ENCODE measurements at places on chromosomes 6 and 20.

DNA sequence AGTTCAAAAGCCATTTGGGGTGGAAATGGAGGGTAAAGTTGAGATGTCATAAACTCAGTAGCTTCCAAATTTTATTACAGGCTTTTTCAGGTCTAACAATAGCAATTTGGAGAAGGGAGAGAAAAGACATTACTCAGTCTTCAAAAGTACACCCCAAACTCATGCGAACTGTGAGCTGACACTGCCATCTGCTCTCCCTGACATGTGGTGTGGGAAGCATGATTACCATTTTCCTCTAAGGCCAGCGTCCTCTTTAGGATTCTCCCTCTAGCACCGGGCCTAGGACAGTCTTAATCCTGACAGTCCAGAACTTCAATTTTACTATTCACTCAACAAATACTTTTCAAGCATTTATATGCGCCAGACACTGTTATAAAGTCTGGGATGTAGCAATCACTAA is 536.0 kb upstream of the JARID2 start:
- DNase-seq, result no peak

GRCh38 chr20:1565461-1565860 is 8.0 kb upstream of the SIRPD start:
- no peak for DNase-seq

DNA sequence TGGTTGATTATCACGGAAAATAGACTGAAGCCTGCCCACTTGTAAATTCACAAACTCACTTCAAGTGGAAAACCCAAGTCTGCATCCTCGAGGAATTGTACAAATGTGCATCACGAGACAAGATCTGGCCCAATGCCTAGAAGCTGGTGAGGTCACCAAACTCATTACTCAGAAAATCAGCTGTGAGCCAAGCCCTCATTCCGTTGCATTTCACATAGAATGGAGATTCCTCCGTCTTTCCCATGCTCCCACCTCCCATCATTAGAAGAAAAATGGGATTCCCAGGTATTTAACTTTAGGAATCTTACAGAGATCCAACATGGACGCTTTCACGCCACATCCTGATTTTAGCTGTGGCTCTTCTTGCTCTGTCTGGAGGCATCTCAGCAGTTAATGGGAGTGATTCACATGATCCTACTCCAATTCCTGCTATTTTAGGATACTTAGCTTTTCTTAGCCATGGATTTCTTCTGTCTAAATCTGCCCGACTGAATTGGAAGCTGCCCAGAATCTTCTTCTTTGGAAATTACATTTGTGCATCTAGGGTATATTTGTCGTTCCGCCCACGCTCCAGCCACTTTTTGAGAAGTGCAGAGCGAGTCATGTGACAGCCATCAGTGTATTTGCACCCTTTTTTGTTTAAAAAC is 68.7 kb upstream of the STMND1 start:
- DNase-seq, result peak; percentile 92

- DNase-seq, result no peak
Observed at GRCh38 chr6:125747589-125748405, 1.6 kb upstream of the HEY2 start.

DNA sequence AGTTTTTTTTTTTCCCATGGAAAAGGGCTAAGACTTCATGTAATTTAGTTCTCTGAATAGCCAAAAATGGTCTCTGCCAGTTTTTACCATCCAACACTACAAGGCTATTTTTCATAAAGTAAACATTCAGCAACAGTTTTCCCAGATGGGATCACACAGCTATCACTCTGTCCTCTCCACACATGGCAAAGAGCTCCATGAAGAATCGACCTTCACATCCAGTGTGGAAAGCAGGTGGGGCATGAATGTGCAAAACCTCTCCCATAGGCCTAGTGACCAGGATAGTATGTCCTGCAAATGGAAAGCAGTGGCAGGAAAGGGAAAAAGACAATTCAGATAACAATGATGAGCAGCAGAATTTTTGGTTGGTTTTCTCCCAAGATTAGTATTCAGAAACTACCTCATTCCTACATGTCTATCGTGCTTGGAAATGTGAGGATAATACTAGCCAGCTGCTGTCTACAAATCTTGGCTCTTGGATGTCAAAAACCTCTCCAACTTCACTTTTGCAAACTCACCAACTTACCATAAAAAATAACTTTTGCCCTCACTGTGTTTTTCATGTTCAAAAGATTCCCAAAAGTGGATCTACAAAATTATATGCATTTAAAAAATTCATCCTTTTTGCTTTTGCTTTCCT is 159.7 kb upstream of the MCHR2 start:
- no peak for DNase-seq

DNA sequence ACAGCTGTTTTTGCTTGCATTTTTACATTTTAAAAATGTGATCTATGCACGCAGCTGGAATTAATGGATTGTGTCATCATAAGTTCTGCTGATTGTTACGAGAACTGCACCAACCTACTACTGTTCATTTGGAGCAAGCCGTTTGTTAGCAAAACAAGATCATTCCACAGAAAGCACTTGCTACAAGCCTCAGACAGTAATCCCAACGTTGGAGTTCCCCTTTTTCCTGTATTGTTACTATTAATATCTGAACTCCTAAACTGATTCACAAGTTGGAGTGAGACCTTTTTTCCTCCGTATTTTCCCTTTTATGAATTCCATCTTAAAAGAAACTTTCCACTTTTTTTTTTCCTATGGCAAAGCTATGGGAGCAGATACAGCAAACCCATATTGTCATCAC is 3.5 kb downstream of the TENT5A start:
- DNase-seq, result no peak

DNA sequence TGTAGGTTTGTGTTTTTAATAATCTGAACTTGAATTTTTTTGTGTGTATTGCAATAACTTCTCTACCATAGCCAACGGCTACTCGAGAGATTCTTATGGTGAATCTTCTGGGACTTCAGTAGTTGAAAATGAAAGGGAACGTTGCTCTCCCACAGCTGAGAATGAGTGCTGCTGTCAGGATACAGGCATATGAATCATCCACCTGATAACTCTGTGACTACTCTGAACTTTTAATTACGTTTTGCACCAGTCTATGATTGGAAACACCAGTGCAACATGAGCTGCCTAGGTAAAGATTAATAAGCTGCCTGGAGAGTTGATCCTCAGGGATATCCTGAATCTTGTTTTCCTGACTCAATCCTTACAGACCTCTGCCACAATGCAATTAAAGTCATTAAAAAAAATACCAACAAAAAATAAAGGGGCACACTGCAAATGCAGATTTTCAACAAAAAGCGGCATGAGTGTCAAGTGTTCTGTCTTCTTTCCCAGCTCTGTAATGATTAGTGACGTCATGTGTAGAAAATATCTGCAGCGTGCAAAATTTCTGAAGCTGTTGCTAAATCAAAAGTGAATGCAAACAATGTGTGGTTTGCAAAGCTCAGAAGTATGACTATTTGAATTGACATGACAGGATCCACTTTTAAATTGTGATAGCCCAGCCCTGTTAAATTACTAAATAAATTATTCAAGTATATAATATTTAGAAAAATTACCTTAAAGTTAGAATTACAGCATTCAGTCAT is 432.2 kb downstream of the HTR1B start:
- no peak for DNase-seq

DNA sequence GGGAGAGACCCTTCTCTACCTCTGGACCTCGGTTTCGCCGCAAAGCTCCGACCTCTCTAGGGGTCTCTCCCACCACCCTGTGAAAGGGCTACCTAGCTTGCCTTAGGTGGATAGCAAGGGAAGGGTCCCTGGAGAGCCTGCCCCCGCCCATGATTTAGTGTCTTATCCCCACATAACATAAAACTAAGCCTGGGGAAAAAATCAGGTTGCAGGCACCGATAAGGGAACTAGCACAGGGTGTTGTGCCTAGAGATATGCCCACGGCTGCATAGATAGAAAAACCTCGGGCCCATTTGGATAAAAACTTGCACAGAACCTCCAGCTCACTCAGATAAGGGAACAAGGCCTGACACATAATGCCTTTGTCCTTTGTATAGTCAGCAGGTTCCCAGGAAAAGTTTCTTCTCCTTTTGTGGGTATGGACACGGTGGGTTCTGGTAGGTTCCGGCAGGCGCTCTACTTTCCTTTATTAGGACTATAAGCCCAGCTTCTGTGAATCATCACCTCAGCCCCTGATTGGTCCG is 846 bp downstream of the ZSCAN31 start:
- no peak for DNase-seq

- no peak for DNase-seq
Observed at GRCh38 chr6:6455272-6455671, 133.2 kb upstream of the LY86 start.

GRCh38 chr20:33933469-33933909 is 60.2 kb upstream of the RALY start:
- peak; percentile 68 for DNase-seq

GRCh38 chr6:137099689-137100403 is 55.1 kb upstream of the IL20RA start:
- DNase-seq, result no peak

DNA sequence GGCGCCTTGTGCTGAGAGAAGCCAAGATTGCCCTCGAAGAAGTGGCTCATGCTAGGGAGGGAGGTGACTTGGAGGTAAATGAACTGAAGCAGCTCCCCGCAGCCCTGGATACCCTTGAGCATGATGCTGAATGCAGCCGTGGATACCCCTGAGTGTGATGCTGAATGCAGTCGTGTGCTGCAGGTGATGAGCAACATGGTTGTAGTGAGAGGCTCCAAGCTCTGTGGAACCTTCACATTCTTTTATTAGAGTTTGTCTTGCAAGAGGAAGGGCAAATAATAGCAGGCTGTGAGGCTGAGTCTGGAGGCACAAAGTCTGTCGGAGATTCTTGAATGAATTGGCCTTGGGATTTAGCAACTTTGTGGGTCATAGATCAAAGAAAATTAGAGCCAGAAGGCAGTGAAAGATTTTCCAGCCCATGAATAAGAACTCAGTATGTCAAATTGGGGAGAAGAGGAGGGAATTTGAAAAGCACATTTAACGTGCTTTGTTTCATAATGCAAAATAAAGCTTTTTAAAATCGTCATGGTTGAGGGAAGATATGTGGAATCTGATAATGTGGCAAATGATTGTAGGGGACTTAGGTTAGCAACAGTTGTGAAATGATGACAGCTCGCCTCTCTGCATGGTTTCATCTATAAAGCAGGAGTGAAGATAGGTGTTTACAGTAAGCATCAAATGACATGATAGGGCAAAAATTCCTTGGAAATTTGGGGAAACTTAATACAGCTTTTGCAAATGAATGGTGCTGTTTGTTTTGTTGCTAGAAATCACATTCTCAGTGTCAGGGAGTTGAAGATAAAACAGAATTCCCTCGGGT is 120.1 kb upstream of the TIAM2 start:
- DNase-seq, result no peak

GRCh38 chr6:163252061-163252591 is 162.4 kb upstream of the QKI start:
- DNase-seq, result no peak

DNA sequence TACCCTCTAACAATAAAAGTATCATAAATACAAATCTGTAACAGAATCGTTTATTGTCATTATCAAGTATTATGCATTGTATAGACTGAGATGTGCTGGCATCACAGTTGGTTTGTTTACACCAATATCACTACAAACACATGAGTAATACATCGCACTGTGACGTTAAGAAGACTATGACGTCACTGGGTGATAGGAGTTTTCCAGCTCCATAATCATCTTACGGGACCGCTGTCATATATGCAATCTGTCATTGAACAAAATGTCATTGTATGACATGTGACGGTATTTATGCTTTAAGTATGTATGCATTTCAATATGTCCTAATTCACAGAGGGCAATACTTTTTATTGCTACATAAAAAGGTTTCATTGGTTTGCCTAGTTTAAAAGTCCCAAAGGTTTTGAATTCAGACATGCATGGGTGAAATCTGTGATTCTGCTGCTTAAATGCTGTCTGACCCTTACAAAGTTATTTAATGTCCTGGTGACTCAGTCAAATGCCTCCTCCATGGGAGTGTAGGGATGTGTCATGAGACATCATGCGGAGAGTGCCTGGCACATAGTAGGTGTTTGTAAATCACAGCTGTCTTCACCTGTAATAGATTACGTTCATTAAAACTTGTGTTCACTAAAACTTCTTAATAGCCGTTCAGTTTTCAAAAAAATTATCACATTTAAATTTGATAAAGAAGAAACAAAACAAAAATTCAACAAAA is 160.7 kb upstream of the PDE10A start:
- DNase-seq, result no peak

- no peak for DNase-seq
Observed at GRCh38 chr6:99348288-99349170, 945 bp downstream of the FAXC start.

- no peak for DNase-seq
Observed at GRCh38 chr6:119040229-119040628, 38.2 kb downstream of the FAM184A start.

DNA sequence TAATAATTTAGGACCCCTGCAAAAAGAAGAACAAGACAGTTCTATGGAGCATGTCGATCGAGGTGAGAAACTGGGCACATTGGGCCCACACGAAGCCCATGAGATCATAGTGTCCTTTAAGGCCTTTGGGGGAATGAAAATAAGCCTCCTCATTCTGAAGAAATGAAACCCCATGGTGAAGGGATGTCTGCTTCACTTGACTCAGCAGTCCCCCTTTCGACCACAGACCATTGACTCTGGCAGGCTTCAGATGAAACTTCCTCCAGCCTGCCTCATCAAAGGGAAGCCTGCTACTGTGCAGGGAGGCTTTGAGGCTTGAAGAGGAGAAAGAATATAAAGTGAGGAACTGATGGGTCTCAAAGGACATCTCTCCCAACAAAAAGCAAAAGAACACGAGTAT is 144.2 kb upstream of the FBXL4 start:
- no peak for DNase-seq

- DNase-seq, result peak; percentile 96
Observed at GRCh38 chr20:50029697-50030461, 47.1 kb downstream of the SNAI1 start.

DNA sequence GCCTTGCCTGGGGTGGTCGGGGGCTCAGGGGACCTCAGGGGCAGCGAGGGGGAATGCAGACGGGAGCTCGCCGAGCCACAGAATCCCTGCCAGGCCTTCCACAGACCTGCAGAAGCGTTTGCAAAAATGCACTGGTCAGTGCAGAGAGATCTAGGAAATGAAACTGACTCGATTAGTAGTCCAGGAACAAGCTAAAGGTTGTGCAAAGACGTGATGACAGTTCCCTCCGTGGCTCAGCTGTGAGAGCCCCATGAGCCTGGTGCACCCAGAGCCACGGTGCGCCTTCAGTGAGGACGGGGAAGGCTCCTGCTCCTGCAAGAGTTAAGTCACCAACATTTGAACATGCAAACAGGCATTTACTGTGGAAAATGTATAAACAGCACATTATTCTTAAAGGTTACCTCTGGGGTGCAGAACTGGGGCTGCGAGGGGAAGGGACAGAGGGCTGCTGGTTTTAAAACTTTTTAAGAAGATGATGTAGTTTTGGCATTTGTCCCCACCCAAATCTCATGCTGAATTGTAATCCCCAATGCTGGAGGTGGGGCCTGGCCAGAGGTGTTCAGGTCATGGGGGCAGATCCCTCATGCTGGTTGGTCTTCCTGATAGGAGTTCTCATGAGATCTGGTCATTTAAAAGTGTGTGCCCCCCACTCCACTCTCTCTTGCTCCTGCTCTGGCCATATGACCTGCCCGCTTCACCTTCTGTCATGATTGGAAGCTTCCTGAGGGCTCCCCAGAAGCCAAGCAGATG is 147.3 kb downstream of the DLL1 start:
- DNase-seq, result no peak

All from stromal cell of bone marrow (primary cell).